ENCODE measurements at places on chromosomes 11 and 22.

- DNase-seq, result no peak
Observed at GRCh38 chr11:106329273-106330018, 252.0 kb downstream of the AASDHPPT start.

- DNase-seq, result no peak
Observed at GRCh38 chr11:104918113-104918824, 20.0 kb upstream of the CASP12 start.

GRCh38 chr11:7418061-7418460, 67.2 kb upstream of the OLFML1 start:
- DNase-seq, result no peak

DNA sequence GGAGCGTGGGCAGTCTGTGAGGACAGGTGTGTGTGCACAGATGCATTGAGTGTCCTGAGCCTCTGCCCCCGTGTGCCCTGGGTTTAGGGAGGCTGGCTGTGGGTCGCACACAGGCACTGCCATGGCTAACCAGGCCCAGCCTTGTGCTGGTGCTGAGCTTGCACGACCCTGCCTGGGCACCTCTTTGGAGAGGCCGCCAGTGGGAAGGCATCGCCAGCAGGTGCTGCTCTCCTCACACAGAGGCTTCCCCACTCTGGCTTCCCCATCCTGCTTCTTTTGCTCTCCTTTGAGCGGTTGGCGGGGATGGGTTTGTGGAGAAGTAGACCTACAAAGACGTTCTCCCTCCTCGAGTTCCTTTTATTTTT, 4.1 kb downstream of the WNT7B start:
- no peak for DNase-seq

- no peak for DNase-seq
Observed at GRCh38 chr11:92791886-92792285, 177.6 kb upstream of the MTNR1B start.

DNA sequence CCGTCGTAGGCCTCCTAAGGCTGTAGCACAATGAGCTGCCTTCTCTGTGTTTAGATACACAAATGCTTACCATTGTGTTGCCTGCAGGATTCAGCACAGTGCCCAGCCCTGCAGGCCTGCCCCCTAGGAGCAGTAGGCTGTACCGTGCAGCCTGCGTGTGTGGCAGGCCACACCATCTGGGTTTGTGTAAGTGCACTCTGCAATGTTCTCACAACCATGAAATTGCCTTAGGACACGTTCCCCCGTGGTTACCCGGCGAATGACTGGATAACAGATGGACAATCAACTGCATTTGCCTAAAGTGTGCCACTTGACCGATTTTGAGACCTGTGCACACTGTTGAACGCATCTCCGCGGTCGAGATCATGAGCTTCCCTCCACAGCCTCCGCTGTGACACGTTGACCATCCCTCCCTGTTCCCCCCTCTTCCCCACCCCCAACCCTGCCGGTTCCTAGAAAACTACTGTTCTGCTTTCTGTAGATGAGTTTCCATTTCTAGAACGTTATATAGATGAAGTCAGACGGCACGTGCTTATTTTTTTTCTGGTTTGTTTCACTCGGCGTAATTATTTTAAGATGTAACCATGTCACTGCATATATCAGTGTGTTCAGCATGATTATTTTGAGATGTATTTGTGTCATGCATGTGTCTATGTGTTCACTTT, 22.2 kb upstream of the CTSD start:
- no peak for DNase-seq

- DNase-seq, result no peak
Observed at GRCh38 chr11:120270386-120270785, 30.4 kb downstream of the POU2F3 start.

GRCh38 chr11:85517272-85517671, 109.9 kb downstream of the DLG2 start:
- DNase-seq, result no peak

DNA sequence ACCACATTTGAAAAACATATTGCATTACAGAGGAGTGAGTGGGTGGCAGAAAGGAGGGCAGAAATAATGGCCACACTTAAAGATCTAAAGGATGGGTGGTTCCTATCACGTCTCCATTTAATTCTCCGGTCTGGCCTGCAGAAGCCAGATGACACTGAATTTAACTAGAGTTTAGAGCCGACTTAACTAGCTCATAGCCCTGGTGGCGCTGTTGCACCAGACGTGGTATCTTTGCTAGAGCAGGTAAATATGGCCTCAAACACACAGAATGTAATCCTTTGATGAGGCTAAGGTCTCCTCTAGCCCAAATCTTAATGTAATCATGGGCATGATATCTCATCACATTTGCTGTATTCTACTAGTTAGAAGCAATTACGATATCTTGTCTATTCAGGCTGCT, 51.5 kb upstream of the GAL start:
- DNase-seq, result peak; percentile 79

DNA sequence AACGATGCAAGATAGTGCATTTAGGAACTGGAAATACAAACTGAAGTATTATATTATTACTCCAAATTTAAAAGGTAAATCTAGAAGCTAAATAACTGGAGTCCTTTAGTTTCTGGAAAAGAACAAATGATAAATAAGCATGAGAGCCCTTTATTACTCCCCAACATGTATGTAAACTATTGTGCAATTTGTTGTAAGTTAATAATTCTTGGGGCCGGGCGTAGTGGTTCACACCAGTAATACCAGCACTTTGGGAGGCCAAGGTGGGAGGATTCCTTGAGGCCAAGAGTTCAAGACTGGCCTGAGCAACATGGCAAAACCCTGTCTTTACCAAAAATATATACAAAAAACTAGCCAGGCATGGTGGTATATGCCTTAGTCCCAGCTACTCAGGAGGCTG, 11.1 kb downstream of the SGSM3 start:
- no peak for DNase-seq

DNA sequence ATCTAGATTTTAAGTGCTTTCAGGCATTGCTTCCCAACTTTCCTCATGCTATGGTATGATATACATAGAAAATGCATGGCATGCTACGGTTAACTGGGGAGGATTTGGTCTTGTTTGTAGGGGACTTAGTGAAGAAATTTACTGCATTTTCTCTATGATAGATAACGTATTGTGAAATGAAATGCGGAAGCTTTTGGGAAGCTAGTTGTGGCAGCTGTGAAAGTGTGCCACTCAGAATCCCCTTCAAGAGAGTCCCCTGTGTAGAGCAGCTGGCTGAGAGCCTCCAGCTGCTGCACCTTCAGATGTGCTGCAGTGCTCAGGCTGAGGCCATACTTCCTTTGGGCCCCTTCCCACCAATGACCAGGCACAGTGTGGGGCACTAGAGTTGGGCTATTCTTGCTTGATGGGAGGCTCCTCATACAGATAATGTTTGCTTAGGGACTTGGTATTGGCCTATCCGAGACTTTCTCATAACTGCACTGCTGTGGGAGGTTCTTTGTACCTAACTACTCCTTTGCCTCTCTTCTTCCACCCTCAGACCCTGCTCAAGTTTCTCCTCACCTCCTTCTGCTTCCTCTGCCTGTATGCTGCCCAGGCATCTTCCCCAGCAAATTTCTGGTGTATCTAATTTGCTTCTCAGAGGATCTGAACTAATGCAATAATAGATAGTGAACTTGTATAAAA, 67.3 kb downstream of the HIPK3 start:
- no peak for DNase-seq

GRCh38 chr22:25903294-25903693, 161.3 kb downstream of the MYO18B start:
- DNase-seq, result no peak

DNA sequence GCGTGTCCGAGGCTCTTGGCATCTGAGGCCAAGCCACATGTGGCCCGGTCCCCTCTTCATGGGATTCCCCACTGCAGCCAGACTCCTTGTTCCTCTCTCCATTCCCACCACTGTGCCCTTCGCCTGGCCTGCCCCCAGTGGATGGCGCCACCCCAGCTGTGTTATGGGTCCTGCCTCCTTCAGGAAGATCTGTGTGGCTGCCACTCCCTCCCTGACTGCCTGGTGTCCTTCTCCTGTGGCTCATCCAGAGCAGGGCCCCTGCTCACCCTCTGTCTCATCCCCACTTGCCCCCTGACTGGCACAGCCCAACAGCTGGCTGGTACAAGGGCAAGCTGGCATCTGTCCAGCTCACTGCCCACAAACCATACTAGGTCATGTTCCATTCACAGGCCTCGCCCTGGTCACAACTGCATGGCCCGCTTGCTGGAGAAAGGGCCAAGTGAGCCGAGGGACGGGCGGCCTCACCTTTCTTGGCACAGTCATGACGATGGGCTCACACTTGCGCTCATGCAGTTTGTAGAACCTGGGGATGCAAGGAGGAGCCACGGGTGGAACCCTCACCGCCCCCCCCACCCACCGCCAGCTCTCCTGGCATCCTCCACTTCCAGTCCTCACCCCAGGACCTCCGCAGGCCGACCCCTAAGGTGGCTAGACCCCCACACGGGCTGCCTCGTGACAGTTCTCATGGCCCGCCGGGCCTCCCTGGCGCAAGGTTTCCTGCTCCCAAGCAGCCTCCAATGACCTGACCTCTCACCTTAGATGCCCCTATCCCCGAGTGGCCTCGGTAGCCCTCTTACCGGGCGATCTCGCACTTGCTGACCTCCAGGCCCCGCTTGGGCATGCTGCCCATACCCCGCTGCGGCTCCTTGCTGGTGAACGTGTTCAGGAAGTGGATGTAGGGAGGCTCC, 2.1 kb upstream of the PTPRCAP start:
- DNase-seq, result no peak

- no peak for DNase-seq
Observed at GRCh38 chr11:107851704-107852310, 6.8 kb downstream of the SLC35F2 start.

DNA sequence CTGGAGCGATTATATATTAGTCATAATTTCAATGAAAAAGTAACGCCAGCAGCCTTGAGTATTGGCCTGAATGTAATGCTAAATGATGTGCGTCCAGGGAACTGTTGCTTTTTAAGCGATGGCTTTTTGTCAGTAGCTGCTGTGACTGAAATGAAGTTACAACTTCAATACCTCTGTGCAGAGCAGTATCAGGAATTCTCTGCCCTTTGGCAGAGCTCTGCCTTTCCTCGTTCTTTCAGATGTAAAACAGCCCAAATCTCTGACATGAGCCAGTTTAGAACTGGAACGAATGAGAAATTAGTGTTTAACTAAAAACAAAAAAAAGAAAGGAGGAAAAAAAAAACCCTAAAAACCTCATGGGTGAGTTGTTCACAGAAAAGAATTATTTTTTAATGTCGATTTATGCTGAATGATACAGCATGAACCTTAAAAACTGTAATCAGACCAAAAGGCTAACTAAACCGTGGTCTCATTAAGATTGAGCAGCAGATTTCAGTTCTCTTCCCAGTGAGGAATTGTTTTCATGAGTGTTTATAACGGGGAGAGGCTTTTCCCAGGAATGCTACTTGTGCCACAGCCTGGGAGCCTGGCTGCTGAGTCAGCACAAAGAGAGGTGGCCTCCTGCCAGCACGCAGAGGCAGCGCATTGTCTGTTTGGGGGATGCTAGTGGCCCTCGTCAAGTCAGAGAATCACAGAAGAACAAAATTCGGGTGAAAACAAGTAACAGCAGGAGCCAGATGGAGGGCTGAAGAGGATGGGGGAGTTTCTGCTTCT, 146.2 kb upstream of the RASSF10 start:
- no peak for DNase-seq

- no peak for DNase-seq
Observed at GRCh38 chr11:58958500-58958899, 19.2 kb downstream of the GLYATL1 start.

- DNase-seq, result no peak
Observed at GRCh38 chr11:10561947-10562346, 6.5 kb downstream of the LYVE1 start.

- peak; percentile 98 for DNase-seq
Observed at GRCh38 chr22:28112548-28113043, 193.5 kb upstream of the PITPNB start.

DNA sequence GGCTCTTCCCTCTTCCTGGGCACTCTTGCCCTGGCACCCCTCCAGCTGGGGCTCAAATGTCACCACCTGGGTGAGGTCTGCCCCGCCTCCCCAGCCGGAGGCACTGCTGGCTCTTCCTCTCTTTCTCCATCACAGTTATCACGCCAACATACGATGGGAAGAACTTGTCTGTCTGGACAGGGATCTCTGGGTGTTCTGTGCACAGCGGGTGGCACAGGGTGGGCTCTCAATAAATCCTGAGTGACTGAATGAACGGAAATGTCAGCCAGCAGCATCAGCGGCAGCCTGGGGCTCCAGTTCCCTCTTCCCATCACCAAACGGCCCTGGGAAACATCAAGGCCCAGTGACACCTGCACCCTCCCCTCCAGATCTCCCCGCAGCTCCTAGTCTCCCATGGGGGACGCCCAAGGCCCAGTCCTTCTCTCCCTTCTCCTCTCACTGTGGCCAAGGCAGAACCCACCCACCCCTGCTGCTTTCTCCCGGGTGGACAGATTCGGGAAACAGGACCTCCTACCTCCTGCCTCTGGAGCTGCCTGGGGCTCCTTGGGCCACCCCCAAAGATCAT, 440 bp upstream of the SLC25A45 start:
- DNase-seq, result peak; percentile 68

- no peak for DNase-seq
Observed at GRCh38 chr11:134453441-134453840, 41.4 kb upstream of the B3GAT1 start.

GRCh38 chr11:67027483-67027930, 4.6 kb downstream of the SYT12 start:
- no peak for DNase-seq

- no peak for DNase-seq
Observed at GRCh38 chr11:20912065-20912821, 242.9 kb downstream of the NELL1 start.

- DNase-seq, result no peak
Observed at GRCh38 chr22:19393704-19394103, 37.8 kb downstream of the HIRA start.

- no peak for DNase-seq
Observed at GRCh38 chr11:18468961-18469360, 13.3 kb downstream of the LDHAL6A start.

DNA sequence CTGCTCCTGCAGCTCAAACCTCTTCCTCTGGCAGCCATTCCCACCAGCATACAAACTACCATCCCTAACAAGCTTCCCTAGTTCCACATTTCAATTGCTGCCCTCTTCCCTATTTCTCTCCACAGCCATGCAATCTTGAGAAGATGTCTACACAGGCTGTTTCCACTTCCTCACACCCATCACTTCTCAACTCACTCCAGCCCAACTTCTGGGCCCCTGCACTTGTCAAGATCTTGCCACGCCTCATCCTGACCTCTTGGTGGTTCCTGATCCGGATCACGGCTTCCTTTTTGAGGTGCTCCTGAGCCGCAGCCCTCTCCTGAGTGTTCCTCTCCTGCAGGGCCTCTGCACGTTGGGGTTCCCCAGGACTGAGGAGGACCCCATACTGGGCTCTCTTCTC, 22.6 kb downstream of the RPL27A start:
- no peak for DNase-seq

GRCh38 chr11:60858731-60859464, 3.1 kb upstream of the PTGDR2 start:
- DNase-seq, result no peak
